Stimulated activated CD4-positive, alpha-beta T cell treated with anti-CD3 and anti-CD28 coated beads, Interleukin-1b, Interleukin-23, amount 100 ng/mL, for 1 hour (primary cell): ENCODE measurements at places on chromosomes 4 and X.
A peak's percentile ranks its signal among the peaks of the same experiment; 100 is the strongest.

DNA sequence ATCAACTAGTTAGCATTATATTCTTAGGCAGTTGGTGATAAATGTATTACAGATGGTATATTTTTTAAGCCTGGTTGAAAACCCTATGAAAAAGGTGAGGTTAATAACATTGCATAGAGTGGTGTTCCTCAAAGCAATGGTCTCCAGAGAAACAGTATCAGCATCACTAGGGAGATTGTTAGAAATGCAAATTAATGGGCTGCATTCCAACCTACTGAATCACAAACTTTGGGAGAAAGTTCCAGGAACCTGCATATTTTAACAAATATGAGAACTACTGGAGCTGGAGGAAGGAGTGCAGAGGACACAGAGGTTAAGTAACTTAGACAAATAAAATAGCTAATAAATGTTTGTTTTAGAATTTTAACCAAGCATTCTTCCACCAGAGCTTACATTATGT, 166.9 kb upstream of the PCDH10 start:
- DNase-seq = no peak

DNA sequence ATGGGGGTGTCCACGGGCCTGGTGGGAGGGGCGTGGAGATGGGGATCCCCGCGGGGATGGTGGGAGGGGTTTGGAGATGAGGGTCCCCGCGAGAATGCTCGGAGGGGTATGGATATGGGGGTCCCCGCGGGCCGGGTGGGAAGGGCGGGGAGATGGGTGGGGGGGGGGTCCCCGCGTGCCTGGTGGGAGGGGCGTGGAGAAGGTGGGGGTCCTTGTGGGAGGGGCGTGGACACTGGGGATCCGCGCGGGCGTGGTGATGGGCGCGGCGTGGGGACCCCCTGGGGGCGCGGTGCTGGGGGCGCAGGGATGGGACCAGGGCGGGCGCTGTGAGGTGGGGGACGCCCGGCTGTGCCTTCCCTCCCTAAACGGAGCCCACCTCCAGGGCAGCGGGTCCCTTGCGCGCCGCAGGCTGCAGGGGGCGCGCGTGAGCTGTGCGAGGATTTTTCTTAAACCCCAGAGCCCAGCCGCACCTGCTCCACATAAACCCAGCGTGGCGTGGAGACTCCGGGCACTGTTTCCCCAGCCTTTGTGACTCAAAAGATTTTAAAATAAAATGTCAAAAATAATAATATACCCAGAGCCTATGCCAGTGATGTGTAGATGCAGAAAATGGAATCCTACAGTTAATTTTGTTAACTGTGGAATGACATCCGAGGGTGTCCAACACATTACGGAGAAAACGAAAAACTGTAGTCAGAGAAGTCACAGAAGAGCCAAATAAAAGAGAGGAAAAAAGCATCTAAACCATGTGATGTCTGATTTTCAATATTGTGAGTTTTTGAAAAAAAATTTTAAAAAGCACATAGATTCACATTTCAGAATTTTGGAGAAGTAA, 1.5 kb upstream of the ASMTL start:
- DNase-seq = peak; percentile 96

DNA sequence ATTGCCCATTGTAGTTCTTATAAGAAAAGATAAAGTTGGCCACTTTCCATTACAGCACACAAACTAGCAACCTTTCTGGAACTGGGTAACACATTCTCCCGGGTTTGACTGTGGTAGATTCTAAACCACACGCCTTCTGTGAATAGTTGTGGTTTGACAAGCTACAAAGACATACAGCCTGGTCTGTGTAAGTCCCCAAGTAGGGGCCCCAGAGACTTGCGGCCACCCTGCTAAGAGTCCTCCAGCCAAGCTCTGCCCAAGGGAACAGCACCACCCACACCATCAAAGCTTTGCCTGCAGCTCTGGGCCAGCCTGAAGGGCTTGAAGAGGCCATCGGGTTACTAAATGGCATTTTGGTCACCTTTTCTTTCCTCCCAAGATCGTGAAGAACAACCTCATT, 203.4 kb downstream of the MAML3 start:
- no peak for DNase-seq

DNA sequence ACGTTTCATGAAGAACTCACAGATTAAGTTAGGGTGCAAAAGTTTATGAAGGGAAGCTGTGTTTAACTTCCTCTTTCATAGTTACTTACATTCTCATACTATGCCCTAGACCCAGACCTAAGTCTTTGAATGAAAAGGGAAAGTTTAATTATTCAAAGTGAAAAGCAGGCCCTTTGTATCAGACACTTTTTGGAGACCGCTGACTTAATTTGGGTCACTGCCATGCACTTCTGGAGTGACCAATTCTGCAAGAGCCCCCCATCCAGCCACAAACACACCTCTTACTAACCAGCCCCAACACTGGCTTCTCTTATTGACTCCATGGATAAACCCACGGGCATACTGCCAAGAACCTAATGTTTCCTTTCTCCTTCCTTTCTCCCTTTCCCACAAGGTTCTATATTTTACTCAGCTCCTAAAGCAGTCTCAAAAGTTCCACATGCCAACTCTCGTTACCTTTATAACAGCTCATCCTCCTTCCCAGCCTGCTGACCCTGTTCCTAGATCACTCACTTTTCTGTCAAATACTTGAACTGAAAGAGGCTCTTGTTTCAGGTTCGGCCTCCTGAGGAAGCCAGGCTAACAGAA, 34.5 kb downstream of the ABCE1 start:
- no peak for DNase-seq

DNA sequence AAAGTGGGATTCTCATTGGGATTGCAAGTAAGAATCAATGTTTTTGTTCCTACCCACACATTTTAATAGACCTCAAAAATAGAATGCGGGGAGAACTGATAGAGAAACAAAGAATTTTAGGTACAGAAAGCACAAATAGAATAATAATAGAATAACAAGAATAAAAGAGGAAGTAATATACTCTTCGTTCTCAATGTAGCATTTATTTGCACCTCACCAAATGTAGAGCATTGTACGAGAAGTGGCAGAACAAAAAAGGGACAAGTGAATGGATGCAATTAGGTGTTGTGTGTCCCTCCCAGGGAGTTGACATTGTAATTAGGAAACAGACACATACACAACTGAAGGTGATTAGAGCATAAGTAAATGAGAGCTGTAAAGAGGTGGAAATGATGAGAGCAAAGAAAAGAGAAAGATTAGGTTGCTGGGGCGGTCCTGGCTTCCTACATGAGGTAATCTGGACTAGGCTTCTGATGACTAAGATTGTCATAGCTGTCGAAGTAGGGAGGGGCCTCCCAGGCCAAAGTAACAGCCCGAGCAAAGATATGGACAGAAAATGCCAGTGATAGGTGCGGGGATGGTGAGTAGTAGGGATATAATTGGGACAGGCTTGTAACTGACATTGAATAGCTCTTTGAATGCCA, 10.4 kb downstream of the RAB9A start:
- no peak for DNase-seq
